ENCODE measurements at places on chromosomes 1 and 21.

GRCh38 chr1:167795810-167796740, 74.3 kb downstream of the MPZL1 start:
- DNase-seq: no peak

- DNase-seq: no peak
These were observed 36.3 kb downstream of the LRP8 start for GRCh38 chr1:53291574-53291973.

DNA sequence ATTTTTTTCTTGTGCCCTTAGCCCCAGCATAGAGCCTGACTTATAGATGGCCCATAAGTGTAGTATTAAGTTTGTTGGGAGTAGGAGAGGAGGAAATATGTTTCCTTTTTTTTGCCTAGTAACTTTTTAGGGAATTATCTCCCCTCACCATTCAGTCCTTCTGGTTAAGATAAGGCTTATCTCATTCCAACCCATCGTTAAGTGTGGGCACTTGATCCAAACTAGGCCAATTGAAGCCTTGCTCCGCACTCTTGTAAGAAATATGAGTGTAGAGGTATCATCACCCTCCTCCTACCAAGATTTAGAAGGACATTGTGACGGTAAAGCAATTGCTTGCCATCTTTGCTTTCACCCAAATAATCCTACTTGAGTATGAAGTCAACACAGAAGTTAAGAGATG, 8.8 kb upstream of the FGGY start:
- DNase-seq: no peak

GRCh38 chr1:44031252-44032169, at the start of gene SLC6A9:
Gene SLC6A9, minus strand, starts transcription at chr1:44031462. Its CDS starts 7,185 bp downstream, at chr1:44024277.
- DNase-seq: peak; percentile 18

- no peak for DNase-seq
These were observed 104.5 kb downstream of the SUSD4 start for GRCh38 chr1:223259462-223259861.

GRCh38 chr21:46459356-46460112, 843 bp downstream of the DIP2A start:
- DNase-seq: no peak

DNA sequence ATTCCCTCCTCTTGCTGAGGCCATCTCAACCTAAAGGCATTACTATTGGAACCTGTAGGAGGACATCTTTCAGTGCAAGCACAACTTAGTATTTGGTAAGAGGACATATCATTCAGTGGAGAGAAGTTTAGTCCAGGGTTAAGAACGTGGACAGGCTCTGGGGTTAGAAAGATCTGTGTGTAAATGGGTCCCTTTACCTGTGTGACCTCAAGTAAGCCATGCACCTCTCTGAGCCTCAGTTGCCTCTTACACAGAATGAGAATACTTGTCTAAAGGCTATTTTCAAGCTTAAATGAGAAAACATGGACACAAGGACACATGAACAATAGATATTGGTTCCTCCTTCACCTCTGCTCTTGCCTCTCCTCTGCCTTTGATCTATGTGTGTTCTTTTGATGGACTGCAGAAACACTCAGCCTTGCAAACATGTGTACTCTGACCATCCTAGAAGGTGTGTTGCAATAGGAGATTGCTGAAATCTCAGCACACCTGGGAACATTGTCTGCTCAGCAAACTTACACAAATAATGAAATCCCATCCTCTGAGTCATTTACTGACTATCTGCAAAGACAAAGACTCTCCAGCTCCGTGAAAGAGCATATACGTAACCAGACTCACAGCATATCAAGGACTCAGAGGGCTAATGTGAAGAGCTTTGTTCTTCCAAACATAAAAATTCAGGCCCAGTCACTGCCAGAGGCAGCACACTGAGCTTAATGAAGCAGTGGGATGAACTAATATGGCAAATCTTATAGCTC, 143.8 kb downstream of the DAB1 start:
- no peak for DNase-seq

DNA sequence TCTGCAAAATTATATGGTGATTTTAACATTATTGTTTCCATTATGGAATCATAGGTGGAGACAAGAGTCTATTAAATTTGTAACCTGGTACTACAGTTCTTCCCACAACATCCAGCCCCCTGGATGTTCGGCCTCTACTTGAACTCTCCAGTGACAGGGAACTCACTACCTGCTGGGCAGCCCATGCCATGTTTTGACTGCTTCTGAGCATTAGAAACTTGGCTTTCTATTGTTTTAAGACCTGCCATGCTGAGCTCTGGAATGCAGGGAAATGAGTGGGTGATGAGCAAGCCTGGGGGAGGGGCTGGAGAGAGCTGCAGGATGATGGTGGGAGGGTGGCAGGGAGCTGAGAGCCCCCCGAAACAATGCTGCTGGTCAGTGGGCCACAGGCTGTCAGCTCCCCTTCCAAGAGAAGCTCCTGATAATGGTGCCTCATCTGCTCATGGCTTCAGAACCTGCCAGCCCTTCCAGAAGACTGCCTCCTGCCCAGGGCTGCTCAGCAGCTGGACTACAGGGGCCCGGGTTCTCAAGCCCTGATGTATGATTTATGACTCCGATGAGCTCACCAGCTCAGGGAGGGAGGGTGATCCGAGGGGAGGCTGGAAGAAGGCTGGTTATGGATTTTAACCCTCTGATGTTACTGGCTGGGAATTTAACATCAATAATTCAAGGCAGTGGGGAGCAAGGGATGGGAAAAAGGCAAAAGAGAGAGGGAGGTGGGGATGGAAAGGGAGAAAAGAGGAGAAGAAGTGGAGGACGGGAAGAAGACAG, 205.0 kb downstream of the HIVEP3 start:
- no peak for DNase-seq

DNA sequence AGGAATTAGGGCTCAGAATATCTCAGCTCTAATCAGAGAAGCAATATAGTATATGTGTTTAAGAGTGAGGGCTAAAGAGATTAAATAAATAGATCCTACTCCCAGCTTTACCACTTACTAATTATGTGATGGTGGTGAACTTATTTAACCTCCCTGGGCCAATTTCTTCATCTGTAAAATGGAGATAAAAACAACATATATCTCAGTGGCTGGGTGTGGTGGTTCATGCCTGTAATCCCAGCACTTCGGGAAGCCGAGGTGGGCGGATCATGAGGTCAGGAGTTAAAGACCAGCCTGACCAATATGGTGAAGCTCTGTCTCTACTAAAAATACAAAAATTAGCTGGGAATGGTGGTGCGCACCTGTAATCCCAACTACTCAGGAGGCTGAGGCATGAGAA, 135.2 kb downstream of the SLC44A5 start:
- DNase-seq: no peak

GRCh38 chr1:189211742-189212141, 1265.9 kb downstream of the BRINP3 start:
- no peak for DNase-seq

GRCh38 chr1:19946331-19946751, 22.9 kb upstream of the PLA2G2E start:
- no peak for DNase-seq

DNA sequence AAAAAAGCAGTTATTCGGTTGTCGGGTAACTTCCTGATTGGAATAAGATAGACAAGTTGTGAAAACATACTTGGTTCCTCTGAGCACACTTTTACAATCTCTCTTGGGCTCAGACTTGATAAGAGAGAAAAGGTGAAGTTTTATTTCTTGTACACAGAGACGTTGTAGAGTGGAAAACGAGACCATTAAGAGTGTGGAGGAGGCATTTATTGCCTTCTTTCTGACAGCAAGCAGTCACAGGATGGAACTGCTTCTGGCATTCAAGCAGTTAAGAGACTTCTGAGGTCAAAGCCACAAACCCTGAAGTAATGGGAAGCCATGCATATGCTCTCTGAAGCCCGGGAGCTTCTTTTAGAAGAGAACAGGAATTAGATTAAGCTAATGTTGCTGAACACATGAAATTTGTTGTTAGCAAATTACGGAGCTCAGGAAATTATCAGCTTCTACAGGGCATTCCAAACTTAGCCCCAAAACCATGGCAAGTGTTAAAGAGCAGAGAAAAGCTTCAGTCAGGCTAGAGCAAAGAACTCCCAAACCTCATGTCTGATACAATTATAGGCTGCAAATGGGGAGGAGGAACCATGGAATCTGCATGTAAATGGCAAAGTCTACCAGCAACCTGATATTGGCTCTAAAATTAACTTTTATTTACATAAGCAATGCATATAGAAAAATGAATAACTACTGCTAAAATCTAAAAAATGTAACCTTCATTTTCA, 26.0 kb downstream of the S1PR1 start:
- DNase-seq: no peak

- no peak for DNase-seq
These were observed 53.5 kb downstream of the SLC37A1 start for GRCh38 chr21:42567214-42567555.

- no peak for DNase-seq
These were observed 26.1 kb downstream of the SLC6A17 start for GRCh38 chr1:110176299-110176956.

GRCh38 chr1:218667781-218668516, 322.8 kb downstream of the TGFB2 start:
- no peak for DNase-seq

- DNase-seq: peak; percentile 69
These were observed 15.6 kb upstream of the RAP1A start for GRCh38 chr1:111603979-111604378.

DNA sequence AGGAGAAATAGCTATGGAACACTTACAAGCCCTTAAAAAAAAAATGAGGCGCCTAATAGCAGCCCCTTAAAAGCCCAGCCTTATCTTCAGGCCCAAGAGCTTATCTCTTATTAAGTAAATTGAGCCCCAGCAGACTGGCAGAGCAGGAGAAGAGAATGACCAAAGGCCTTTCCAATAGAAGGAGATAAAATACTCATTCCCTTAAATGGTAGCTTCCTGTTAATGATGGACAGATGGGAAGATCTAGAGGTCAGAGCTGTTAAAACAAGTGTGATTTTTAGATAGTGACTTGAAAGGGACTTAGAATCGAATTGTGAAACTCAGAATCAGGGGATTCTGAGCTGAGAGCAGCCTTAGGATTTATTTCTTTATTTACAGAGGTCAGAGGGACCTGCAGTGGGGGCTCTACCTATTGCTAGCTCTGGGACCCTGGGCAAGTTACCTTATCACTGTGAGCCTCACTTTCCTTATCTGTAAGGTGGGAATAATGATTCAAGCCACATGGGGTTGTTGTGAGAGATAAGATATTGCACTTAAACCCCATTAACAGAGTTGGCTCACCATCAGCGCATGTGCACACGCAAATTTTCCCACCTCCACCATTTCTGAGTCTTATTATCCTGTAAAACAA, 101.3 kb upstream of the C8B start:
- no peak for DNase-seq

GRCh38 chr1:203227371-203228083, 1.9 kb downstream of the CHIT1 start:
- DNase-seq: no peak

GRCh38 chr1:220905650-220906560, 26.7 kb downstream of the HLX start:
- DNase-seq: no peak

GRCh38 chr1:44076066-44076465, 42.6 kb upstream of the KLF17 start:
- DNase-seq: no peak

DNA sequence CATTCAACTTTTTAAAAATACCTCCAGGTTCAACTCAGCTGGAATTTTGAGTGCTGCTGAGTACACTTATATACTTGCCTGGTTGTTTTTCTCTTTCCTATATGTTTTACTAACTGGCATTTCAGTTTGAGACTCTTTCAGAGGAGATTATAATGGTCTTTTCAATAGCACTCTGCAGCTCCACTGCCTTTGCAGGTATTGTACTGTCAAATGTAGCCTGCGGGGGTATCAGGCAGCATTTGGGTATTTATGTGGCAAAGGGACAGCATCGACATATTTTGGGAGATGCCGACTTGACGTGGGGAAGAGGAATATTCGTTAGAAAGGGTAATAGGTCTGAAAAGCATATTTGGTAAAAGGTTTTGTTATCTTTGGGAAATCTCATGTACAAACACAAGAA, 11.1 kb upstream of the TGFBR3 start:
- no peak for DNase-seq

GRCh38 chr1:100810360-100810759, 84.3 kb downstream of the EXTL2 start:
- no peak for DNase-seq

DNA sequence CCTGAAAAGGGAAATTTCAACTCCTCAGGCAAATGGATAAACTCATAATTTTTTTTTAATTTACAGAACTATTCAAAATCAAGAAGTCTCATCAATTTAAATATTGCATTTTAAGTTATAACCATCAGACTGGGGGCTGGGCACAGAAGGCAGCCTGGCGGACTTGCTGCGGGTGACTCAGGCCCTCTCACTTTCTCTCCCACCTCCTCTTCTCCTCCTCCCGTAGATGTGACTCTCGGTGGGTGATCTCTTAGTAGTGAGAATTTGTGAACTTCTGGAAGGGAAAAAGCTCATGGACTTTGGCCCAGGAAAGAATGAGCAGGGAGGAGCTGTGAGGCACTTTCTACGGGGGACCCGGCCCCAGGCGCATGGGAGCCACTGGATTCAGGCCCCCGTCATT, 32.9 kb downstream of the CLIC6 start:
- DNase-seq: no peak

DNA sequence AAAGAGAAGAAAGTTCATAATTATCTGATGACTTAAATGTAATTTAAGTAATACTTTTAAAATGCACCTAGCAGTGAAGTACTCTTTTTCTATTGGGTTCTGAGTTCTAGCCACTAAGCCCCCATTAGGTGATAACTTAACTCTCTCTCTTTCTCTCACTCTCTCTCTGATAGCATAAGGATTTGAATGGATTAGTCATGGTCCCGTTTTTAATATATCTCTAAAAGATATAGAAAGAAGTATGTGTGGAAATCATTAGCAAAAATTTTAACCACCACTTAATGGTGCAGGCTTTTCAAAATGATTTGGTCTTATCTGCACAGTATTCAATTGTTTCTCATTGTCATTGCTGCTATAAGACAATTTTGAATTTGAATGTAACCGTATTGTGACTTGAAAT, 78.2 kb downstream of the RWDD3 start:
- DNase-seq: no peak

- no peak for DNase-seq
These were observed 1.9 kb upstream of the MPZ start for GRCh38 chr1:161311595-161312181.

DNA sequence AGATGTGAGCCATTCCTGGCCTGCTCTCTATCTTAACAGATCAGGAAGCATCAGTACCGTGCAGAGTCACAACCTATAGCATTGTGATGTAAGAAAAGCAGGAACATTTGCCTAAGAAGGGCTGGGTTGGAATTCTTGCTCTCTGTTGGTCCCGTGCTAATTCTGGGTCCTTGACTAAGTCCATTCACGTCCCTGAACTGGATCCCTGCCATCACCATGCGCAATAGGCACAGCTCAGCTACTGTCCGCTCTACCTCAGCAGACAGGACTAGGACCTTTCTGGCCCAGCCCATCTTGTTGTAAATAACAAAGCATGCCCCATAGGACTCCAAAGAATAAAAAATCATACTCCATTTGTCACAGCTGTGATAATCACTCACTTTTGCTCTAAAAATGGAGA, 175.0 kb downstream of the RGS7 start:
- DNase-seq: no peak

DNA sequence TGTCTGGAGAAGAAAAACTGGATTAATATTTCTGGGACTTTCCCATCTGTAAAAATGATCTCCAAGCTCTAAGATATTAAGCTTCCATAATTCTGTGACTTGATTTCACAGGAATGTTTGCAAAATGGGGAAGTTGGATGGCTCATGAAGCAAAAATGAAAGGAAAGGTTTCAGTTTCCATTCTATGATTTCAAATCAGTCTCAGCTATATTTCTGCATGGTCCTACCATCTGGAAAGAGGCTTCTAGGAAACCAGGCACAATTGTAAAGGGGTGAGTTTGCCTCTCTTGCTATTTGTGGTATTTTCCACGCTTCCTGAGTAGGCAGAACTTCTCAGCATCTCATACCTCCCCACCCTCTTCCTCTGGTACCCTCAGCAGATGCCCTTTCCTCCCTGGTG, 22.4 kb upstream of the ACTN2 start:
- DNase-seq: no peak
